SJSA1 (cell line): ENCODE measurements at places on chromosomes 12 and 14.

- no peak for DNase-seq
These were observed 11.3 kb upstream of the GNG2 start for GRCh38 chr14:51849097-51849496.

DNA sequence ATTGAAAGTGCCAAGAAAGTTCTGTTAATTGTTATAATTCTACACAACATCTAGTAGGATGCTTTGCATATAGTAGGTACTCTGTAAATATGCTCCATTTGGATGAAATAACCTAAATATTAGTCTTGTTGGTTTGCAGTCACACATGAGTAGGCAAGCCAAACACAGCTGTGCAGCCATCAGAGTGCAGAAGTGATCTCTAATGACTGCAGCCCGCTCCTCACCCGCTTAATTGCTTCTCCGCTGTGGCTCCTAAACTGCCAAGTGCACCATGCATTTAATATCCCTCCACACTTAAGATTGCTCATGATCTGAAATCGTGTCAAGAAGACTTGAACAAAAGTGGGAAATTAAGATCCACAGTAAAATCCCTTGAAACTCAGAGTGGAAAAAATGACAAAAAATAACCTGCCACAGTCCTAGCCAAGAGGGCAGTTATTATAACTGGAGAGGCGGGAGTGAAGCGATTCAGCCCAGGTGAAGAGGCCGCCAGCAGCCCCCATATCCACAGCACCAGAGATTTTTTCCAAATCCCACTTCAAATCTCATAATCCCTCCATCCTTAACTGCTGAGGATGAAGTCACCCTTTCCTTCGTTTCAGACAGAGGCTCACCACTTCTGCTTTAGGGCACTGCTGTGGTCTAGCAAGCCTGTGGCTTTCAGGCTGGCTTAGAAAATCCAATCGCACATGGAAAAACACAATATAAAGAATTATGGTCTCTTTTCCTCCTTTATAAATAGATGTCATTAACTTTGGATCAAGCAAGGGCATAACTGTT lies 69.5 kb downstream of the TMEM30B start:
- no peak for DNase-seq

DNA sequence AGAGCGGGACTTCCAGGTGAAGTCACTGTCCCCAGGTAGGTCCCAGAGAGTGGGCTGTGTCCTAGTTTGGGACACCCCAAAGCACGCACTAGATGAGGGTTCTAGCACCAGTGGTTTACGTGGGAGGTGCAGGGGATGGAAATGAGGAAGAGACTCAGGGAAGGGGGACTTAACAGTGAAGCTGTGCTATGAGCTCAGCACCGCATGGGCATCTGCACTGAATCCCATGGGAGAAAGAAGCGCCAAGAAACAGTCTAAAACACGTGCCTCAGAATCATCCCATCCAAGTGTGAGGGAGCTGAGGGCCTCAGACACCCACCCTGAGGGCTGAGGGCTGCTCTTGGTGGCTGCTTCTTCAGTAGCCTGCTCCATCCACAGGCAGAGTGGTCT lies 71.5 kb upstream of the ZFP36L1 start:
- no peak for DNase-seq

DNA sequence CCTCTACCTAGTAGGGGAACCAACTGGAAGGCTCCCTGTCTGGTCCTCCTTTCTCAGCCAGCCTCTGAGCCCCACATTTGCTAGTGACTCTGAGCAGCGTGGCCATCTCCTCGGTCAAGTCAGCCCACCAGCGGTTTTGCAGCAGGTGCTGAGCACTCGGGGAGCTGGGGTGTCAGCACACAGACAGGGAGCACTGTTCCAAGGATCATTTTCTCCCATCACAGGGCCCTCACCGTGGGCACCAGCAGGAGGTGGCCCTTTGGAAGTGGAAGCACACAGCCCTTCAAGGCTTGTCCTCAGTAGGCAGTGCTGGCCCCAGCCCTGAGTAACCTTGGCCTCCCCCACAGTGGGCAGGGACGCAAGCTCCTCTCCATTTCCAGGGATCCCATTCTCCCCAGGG lies 24.1 kb upstream of the EML1 start:
- DNase-seq = no peak
